ENCODE measurements at places on chromosomes 13 and 19.

GRCh38 chr19:35138305-35138892 is at the start of gene FXYD1:
Gene FXYD1 (plus strand): TSS chr19:35138824. CDS start chr19:35140080, 1,256 bp downstream.
- peaks cover 18% of the 10 kb centered on the region for H3K4me1 ChIP-seq
- H3K27ac ChIP-seq, result no peak within 1 kb of the TSS
- no peak for DNase-seq
- H3K4me3 ChIP-seq, result no peak within 1 kb of the TSS
- no peaks in the 10 kb centered on the region for H3K36me3 ChIP-seq
- H3K27me3 ChIP-seq, result peaks cover 14% of the 10 kb centered on the region

DNA sequence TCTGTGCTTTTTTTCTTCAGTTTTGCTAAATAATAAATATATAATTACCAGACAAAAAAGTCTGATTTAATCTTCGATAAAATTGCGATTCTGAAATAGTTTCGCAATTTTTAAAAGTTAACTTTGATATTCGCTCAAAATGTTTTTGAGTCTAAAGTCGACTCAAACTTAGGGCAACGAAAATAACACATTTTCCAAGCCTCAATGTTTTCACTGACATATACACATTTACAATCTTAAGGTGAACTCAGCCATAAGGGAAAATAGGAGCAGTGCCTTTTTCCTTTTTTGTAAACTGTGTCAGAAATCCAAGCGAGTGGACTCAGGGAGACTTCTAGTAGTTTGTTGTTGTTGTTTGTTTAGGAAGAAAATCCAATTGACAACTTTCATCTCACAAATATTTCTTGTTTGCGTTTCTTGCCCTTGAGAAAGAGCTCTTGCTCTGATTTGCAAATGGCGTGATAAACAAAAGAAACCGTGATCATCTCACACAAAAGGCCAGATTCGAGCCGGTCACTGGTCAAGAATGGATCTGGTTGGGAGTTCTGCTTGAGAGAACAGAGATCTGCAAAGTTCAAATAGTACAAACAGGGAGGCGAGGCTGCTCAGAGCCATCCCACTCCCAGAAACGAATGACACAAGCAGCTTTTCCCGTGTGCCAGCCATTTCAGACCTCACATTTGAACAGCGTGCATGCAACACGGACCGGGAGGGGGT is 2.1 kb downstream of the SOX21 start:
- peaks cover 8% of the 10 kb centered on the region for H3K4me1 ChIP-seq

DNA sequence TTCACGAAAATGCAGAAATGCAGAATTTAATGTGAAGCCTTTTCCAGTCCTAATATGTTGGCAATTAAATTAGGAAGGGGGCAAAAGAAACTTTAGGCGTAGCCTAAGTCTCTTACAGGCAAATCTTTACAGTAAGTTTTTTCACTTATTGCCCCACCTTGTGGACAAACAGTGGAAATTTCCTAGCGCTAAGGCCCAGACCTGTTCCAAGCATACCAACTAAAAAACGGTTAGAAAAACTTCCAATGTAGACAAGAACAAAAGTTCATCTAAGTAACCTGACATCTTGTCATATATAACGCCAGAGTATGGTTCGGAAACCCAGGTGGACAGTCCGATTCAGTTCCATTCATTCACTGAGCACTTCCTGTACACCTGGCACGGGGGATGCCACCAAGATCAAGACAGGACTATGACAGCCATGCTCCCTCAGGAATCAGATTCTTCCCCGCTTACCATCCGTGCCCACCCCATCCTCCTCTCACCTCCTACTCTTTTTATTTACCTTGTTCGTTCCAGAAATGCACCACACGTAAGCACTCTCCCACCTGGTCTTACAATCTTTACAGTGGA is 4.9 kb downstream of the ZAR1L start:
- H3K4me3 ChIP-seq, result peak overlapping the region; percentile 25
- H3K27ac ChIP-seq, result no peak overlapping the region
- H3K27me3 ChIP-seq, result peaks cover 6% of the 10 kb centered on the region
- no peak for DNase-seq
- H3K36me3 ChIP-seq, result no peaks in the 10 kb centered on the region

DNA sequence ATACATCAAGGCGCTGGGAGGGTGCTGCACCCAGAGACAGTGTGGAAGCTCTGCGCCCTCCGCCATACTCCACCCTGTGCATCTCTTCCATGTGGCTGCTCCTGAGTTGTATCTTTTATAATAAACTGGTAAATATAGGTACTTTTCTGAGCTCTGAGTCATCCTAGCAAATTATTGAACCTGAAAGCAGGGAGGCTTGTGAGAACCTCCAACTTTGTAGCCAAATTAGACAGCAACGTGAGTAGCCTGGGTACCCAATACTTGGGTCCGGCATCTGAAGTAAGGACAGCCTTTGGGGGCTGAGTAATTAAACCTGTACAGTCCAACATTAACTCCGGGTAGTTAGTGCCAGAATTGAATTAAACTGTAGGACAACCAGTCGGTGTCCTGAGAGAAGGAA is 57.4 kb downstream of the RUBCNL start:
- peaks cover 3% of the 10 kb centered on the region for H3K36me3 ChIP-seq
- peaks cover 44% of the 10 kb centered on the region for H3K4me1 ChIP-seq
- no peak overlapping the region for H3K27ac ChIP-seq
- no peaks in the 10 kb centered on the region for H3K27me3 ChIP-seq
- no peak overlapping the region for H3K4me3 ChIP-seq
- DNase-seq, result no peak

DNA sequence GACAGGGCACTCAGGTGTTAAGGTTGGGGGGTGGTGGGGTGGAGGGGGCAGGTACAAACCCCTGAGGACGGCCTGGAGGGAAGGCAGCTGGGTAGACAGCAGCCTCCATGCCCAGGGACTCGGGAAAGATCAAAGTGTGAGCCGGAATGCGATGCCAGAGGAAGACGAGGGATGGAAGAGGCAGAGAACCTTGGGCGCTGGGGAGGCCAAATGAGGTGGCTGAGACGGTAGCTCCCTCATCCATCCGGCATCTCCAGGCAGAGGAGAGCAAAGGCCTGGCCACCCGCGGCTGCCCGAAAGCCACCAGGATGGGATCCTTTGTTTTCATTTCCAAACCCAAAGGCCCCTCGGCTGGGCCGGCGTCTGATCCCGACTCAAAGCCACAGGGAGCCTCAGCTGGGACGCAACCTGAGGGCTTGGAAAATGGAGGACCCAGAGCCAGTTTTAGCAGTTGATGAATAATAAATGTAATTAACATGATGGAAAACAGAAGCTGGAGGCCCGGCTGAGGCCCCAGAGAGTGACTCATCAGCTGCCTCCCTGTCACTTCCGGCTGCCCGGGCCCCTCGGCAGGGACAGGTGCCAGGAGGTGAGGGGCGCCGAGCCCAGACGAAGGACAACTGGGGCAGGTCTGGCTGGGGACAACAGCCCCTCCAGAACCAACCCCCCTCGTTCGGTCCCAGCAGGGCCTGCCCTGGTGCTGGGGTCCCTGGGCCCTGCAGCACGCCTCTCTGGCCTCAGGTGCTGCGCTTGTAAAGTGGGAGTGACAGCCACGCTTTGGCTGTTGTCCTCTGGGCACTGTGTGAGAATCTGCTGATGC is 61.6 kb downstream of the CEBPG start:
- no peak overlapping the region for H3K27ac ChIP-seq
- no peak overlapping the region for H3K4me3 ChIP-seq
- H3K27me3 ChIP-seq, result peaks cover 2% of the 10 kb centered on the region
- no peaks in the 10 kb centered on the region for H3K36me3 ChIP-seq
- no peak for DNase-seq

DNA sequence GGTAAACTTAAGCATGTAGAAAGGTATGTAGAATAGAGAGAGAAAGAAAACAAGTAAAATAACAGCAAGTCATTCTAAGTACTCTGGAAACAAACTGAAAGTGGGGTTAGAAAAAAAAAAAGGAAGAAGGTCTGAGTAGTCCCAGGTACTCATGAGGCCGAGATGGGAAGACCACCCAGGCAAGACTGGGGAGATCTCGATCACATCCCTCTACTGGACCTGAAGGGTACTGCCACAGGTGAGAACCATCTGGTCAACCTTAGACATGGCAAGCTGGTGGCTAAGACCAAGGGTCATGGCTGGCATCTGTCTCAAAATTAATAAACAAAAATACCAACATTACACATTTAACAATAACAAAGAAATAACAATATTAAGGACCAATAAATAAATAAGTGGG is 36.3 kb upstream of the ZNF724 start:
- no peak overlapping the region for H3K27ac ChIP-seq
- H3K36me3 ChIP-seq, result no peaks in the 10 kb centered on the region
- no peaks in the 10 kb centered on the region for H3K27me3 ChIP-seq
- no peak overlapping the region for H3K4me3 ChIP-seq
- no peak for DNase-seq

GRCh38 chr13:93539914-93540313 is 313.3 kb downstream of the GPC6 start:
- DNase-seq, result no peak
- no peak overlapping the region for H3K4me3 ChIP-seq
- no peaks in the 10 kb centered on the region for H3K4me1 ChIP-seq
- H3K36me3 ChIP-seq, result no peaks in the 10 kb centered on the region
- H3K27ac ChIP-seq, result no peak overlapping the region
- H3K27me3 ChIP-seq, result no peaks in the 10 kb centered on the region

DNA sequence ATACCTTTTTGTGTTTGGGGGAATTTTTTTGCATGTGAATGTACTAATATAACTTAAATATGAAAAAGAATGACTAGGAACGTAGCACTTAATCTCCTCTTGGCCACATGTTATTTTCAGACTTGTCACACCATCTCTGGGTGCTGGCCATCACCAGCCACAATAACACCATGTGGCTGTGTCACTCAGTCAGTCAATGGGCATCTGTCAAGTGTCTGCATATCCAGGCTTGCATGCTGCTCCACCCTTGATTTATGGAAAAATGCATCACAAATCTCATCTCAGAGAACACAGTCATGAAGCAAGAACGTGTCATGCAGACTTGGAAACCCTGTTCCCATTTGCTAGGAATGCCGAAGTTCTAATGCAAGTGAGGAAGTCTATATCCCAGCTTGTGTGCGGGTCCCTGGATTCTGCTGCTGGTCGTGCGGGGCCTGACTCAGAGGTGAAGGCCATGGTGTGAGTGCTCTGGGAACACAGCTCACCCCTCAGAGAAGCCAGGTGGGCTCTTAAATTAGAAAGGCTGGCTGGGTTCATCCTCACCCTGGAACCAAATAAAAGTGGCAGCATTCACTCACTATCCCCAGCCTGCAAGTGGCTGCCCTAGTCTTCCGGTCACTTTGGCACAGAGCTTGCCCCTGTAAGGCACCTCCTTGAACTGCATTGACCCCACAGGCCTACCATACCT is 53.6 kb upstream of the ARHGEF7 start:
- H3K36me3 ChIP-seq, result no peaks in the 10 kb centered on the region
- no peak overlapping the region for H3K4me3 ChIP-seq
- H3K4me1 ChIP-seq, result peaks cover 2% of the 10 kb centered on the region
- H3K27ac ChIP-seq, result no peak overlapping the region
- H3K27me3 ChIP-seq, result peaks cover 56% of the 10 kb centered on the region

DNA sequence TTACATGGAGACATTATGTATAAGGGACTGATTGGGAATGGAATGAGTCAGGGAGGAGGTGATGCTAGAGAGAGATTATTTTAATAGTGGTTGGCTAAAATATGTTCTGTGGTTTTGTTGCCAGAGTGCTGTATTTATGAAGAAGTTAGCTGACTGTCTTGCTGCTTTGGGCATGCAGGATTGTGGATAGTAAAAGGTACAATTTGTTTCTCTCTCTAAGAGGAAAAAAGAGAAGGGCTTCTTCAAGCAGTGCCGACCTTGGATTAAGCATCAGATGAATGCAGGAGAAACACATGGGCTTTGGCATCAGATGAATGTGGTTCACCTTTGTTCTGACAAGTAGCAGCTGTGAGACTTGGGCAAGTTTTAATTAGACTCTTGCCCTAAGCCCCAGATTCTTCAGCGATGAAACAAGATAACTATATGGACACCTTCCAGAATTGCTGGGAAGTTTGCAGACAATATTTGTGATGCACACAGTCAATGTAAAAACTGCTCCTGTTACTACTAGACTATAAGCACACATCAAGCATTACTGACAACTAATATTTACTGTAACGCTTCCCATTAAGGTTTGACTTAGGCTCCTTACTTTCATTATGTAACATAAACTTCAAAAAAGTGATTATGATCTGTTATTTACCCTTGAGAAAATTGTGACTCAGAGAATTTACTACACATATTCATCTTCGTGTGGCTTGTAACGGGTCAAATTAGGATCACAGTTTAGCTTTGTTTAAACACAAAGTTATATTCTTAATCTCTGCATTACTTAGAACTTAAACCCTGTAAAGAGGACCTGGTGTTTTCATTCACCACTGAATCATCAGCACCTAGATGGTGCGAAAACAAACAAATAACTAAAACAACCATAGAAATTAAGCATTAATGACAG is 824.0 kb downstream of the PCDH9 start:
- no peak for DNase-seq
- H3K27ac ChIP-seq, result no peak overlapping the region
- no peaks in the 10 kb centered on the region for H3K36me3 ChIP-seq
- H3K27me3 ChIP-seq, result no peaks in the 10 kb centered on the region
- no peaks in the 10 kb centered on the region for H3K4me1 ChIP-seq
- H3K4me3 ChIP-seq, result no peak overlapping the region

- H3K27me3 ChIP-seq, result no peaks in the 10 kb centered on the region
- DNase-seq, result no peak
- H3K4me1 ChIP-seq, result no peaks in the 10 kb centered on the region
- no peak overlapping the region for H3K4me3 ChIP-seq
- H3K27ac ChIP-seq, result no peak overlapping the region
Measured at GRCh38 chr13:72437458-72437857, 290.0 kb downstream of the MZT1 start.

GRCh38 chr13:106232681-106233080 is 302.8 kb downstream of the EFNB2 start:
- no peak for DNase-seq
- H3K4me1 ChIP-seq, result no peaks in the 10 kb centered on the region
- H3K27me3 ChIP-seq, result no peaks in the 10 kb centered on the region
- H3K27ac ChIP-seq, result no peak overlapping the region

DNA sequence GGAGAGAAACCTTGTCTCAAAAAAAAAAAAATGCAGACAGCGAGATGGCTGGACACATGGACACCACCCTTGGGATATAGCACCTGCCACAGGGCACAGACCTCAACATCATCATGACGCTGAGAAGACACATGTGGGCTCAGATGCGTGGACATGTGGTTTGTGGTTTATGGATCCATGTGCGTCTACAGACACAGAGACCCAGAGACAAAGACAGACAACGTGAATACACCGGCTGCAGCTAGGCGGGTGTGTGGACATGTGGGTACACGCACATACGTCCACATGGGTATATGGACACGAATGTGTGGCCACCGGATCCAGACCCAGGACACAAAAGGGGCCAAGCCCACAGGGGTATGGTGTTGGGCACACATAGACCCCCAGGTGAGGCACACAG is 1.3 kb downstream of the TNFSF14 start:
- peaks cover 23% of the 10 kb centered on the region for H3K36me3 ChIP-seq
- H3K4me1 ChIP-seq, result peaks cover 32% of the 10 kb centered on the region
- peak overlapping the region; percentile 98 for H3K4me3 ChIP-seq
- peak overlapping the region; percentile 91 for H3K27ac ChIP-seq
- H3K27me3 ChIP-seq, result no peaks in the 10 kb centered on the region

Measured in T-helper 2 cell treated with Interferon-gamma antibody and Interleukin-4, amounts not matched to agents 5 μg/mL and 100 μg/mL, for 36 hours (primary cell).